ENCODE measurements at places on chromosomes 7 and 10. TPM values are rescaled to one million over a fixed set of nuclear protein-coding genes. Genes with fewer than 3 reads are reported as not detected.

OR2A42 gene
- not detected for total RNA-seq

IFIT3 gene
- total RNA-seq, result 4.4 TPM

STEAP1B gene
- 1.2 TPM for total RNA-seq

ASB10 gene
- total RNA-seq, result not detected

KLLN gene
- 0.49 TPM for total RNA-seq

H2BK1 gene
- not detected for total RNA-seq
